ENCODE measurements at places on chromosomes 1 and 21.

DNA sequence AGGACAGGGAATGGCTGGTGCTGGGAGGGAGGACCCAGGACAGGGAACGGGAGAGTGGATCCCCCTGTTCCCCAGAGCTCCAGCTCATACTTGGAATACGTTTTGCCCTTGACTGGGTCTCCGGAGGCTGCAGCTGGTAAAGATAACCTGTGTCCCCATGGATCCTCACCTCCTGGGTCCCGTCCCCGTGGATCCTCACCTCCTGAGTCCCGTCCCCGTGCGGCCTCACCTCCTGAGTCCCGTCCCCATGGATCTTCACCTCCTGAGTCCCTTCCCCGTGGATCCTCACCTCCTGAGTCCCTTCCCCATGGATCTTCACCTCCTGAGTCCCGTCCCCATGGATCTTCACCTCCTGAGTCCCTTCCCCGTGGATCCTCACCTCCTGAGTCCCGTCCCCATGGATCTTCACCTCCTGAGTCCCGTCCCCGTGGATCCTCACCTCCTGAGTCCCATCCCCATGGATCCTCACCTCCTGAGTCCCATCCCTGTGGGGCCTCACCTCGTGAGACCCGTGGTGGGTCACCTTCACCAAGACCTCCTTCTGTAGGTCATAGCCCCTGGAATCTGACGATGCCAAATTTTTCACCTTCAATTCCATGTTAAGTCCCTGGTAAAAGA is 61.4 kb downstream of the SCCPDH start:
- DNase-seq, result no peak

GRCh38 chr1:94805912-94806311 is 14.2 kb upstream of the SLC44A3 start:
- no peak for DNase-seq

- DNase-seq, result no peak
These were observed 10.2 kb downstream of the SPSB1 start for GRCh38 chr1:9302745-9303524.

DNA sequence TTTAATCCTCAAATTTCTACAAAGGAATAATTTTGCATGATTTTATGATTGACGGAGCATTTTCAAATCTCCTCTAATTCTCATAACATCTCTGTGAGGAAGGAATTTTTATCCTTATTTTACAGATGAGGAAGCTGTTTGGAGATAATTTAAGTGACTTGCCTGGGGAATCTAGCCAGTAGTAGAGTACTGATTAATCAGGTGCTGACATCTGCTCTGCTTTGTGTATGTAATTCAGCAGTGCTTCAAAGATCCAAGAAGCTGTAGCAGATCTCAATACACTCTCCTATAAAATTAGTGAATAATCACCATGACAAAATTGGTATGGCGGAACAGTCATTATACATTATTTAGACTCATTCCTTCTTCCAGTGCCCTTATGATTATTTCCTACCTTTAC is 46.0 kb downstream of the DPH5 start:
- DNase-seq, result no peak

DNA sequence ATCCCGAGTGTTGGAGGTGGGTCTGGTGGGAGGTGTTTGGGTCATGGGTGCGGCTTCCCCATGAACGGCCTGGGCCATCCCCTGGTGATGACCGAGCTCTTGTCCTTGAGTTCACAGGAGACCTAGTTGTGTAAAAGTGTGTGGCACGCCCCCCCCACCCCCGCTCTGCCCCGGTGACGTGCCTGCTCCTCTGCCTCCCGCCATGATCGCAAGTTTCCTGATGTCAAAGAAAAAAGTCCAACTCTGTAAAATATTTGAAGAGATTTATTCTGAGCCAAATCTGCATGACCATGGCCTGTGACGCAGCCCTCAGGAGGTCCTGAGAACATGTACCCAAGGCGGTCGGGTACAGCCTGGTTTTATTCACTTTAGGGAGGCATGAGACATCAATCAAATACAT is 125.1 kb upstream of the COL6A1 start:
- no peak for DNase-seq

- DNase-seq, result no peak
These were observed 5.4 kb downstream of the CNTN2 start for GRCh38 chr1:205048382-205048781.

- no peak for DNase-seq
These were observed 138.3 kb downstream of the TGFBR3 start for GRCh38 chr1:91747666-91748065.
